ENCODE measurements at places on chromosomes 4 and X.

DNA sequence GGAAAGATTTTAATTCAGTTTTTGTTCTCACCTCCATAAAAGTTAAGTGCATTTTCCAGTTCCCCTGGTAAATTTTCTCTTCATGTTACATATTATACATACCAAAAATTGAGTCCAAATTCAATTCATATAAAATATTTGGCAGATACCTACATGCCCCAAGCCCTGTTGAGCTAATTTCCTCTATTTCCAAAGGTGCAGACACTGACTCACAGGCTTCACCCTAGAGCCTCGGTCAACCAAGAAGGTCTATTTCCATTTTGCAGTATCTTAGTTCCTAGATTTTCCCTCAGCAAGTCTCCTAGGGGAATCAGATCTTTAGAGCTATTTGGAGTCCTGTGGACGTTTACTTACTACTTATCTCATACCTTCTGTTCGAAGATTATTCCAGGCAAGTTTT is 174.4 kb downstream of the TSPAN5 start:
- no peak for DNase-seq

DNA sequence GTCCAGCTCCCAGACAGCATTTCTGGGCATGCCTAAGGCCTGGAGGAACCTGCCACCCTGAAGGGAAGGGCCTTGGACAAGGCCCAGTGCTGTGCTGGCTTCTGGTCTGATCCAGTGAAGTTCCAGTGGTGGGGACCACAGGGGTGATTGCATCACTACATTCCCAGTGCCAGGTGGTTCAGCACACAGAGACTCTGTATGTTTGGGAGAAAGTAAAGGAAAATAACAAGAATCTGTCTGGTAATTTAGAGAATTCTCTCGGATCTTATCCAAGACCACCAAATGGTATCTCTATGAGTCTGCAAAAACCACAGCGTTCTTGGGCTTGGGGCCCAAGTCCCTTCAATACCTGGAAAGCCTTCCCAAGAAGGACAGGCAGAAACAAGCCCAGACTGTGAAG is 131.8 kb upstream of the MAD2L1 start:
- DNase-seq, result no peak

DNA sequence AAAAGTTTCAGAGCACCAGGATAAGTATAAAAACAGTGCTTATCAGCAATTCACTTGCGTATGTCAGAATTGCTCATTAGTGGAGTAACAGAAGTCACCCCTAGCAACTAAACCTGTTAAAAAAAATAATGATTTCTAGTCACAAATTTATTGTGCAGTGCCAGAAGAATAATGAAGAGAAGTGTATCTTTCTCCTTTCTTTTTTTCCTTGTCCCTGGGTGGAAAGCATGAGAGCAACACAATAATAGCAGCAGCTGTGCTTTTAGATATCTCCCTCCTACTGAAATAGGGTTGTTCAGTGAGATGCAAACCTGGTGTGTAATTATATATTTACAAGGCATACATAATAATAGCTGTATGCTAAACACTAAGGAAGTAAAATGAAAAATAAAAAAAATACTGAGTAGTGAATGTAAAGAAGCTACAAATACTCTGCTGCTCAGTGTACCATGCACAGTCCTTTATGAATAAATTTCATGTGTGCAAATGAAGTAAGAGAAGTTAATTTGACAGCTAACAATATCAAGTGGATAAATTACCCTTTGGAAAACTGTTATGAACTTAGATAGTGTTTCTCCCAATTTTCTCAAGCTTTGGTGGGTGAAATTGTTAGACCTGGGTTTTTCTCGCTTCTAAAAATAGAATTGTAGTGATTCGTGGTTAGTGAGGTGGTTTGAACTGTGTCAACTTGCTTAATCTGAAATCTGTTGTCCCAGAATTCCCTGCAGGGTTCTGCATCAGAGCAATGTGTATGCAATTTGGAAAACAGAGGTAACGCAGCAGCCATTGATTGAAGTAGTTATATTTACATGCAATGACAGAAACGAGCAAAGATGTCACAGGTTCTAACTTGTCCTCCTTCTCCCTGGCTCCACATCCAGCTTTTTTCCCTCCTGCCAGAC is 125.7 kb upstream of the NDST3 start:
- no peak for DNase-seq

GRCh38 chr4:81142744-81143143 is 72.3 kb downstream of the PRKG2 start:
- no peak for DNase-seq

- DNase-seq, result no peak
Measured at GRCh38 chr4:20463176-20463430, 211.4 kb downstream of the SLIT2 start.

- no peak for DNase-seq
Measured at GRCh38 chr4:168453146-168453545, 27.1 kb downstream of the DDX60L start.

DNA sequence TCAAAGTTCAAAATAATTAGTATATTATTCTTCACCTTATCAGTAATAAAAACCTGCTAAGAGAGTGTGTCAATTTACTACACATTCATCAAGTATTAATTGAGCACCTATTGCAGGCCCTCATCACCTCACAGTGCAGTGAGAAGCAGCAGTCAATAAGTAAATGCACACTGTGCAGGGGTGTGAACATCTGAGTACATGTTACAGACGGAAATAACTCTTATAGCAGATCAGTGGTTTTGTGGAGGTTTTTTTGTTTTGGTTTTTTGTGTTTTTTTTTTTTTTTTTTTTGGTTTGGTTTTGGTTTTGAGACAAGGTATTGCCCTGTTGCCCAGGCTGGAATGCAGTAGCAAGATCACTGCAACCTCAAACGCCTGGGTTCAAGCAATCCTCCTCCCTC is 20.3 kb downstream of the KLF3 start:
- DNase-seq, result no peak

GRCh38 chrX:69501429-69501828 is 2.7 kb upstream of the NALF2 start:
- no peak for DNase-seq

All from activated T-cell treated with anti-CD3 and anti-CD28 coated beads for 48 hours (primary cell).